ENCODE measurements at places on chromosomes 3 and 15.

GRCh38 chr3:99925584-99926230 lies 108.0 kb downstream of the CMSS1 start:
- DNase-seq, result no peak

DNA sequence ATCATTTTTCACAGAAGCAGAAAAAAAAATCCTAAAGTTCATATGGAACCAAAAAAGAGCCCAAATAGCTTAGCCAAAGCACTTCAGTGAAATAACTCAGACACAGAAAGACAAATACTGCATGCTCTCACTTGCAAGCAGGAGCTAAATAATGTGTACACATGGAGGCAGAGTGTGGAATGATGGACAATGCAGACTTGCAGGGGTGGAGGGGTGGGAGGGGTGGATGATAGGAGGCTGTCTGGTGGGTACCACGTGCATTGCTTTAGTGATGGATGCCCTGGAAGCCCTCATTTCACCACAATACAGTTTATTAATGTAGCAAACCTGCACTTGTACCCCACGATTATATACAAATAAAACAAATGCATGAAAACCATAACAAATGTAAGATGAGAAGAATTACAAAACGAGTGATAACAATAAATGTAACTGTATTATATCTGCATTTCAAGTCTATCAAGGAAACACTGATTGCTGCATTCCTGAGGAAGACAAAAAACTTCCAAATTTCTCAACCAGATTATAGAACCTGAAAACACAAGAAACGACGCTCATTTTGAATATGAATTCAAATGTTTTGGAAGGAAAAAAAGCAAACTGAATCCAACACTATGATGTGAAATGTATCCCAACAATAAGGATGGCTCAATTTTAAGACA lies 96.5 kb downstream of the DLG1 start:
- DNase-seq, result no peak

GRCh38 chr3:139505829-139506386 lies 29.6 kb upstream of the RBP2 start:
- DNase-seq, result no peak

DNA sequence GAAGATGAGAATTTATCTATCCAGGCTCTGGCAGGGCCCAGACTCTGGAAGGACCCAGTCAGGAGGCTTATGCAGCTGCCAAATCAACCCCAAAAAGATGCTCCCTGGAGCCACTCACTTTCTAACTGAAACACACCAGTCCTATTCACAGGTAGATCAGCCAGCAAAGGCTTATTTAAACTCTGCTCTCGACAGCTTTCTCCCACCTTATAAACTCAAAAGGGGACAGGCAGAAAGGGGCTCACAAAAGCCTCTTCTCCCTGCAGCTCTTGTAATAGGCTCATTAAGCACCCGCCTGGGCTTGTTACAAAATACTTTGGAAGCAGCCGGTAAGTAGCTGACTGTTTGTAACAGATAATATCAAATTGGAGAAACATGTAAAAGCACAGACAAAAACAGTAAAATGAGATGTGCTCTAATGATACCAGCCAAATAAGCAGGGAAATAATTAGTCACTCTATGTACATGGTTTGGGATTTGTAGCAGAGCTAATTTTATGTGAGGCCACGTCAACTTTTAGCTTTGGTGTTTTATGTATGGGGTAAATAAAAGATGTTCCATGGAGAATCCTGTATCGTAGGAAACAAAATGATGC lies 213.8 kb downstream of the NR2F2 start:
- DNase-seq, result no peak

GRCh38 chr3:69948246-69948862 lies 51.2 kb upstream of the SAMMSON start:
- DNase-seq, result peak; percentile 9

DNA sequence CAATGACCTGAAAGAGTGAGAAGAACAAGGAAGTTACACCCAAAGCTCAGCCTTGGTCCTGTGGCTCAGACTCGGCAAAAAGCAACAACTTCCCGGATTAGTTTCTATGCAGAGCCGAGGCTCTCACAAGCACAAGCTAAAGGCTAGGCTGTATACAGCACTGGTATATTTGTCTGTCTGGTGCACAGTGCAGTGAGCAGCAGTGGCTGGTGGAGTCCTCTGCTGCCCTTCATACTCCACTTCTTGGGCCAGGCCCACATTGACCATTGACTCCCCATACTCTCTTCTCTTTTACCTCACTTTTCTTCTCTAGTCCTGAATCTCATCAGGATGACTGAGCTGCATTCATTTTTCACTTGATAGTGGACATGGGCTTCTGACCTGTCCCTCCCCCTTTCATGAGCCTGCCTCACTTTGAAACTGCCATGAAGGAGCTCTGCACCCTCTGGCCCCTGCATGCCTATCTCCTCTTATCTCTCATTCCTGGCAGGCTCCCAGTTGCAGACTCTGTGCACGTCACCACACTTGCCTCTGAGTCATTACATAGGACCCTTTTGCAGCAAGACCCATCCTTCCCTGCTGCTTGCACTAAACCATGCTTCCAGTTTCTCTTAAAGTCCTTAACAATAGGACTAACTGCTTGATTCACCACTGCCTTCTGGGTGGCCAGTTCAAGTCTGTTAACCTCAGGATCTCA lies 379.3 kb downstream of the NTRK3 start:
- DNase-seq, result peak; percentile 73

- DNase-seq, result peak; percentile 73
Measured at GRCh38 chr3:13879946-13880810, at the start of gene WNT7A. Gene WNT7A (minus strand): TSS chr3:13880071. CDS start chr3:13879816, 255 bp downstream.

- no peak for DNase-seq
Measured at GRCh38 chr3:48984663-48985062, 5.4 kb upstream of the P4HTM start.

GRCh38 chr15:91243826-91244225 lies 143.8 kb downstream of the SV2B start:
- DNase-seq, result no peak

DNA sequence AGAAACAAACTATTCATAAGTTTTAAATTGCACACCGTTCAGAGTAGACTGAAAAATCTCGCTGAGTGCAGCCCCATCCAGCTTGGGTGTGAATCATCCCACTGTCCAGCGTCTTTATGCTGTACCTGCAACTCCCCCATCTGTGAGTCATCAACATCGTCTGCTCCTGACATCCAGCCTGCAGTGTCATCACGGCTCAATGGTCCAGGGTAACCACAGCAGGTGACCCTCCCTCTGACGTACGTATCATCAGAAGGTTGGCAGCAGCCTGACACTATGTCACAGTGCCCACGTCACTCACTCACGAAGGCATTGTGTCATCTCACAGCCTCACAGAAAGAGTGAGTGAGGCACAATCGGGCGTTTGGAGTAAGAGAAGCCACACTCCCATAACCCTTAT lies 65.2 kb downstream of the TPRA1 start:
- no peak for DNase-seq

All from ELF-1 (cell line).